ENCODE measurements at places on chromosomes 13 and 19.

- no peak for DNase-seq
These were observed 141.0 kb downstream of the AKAP11 start for GRCh38 chr13:42412812-42413483.

DNA sequence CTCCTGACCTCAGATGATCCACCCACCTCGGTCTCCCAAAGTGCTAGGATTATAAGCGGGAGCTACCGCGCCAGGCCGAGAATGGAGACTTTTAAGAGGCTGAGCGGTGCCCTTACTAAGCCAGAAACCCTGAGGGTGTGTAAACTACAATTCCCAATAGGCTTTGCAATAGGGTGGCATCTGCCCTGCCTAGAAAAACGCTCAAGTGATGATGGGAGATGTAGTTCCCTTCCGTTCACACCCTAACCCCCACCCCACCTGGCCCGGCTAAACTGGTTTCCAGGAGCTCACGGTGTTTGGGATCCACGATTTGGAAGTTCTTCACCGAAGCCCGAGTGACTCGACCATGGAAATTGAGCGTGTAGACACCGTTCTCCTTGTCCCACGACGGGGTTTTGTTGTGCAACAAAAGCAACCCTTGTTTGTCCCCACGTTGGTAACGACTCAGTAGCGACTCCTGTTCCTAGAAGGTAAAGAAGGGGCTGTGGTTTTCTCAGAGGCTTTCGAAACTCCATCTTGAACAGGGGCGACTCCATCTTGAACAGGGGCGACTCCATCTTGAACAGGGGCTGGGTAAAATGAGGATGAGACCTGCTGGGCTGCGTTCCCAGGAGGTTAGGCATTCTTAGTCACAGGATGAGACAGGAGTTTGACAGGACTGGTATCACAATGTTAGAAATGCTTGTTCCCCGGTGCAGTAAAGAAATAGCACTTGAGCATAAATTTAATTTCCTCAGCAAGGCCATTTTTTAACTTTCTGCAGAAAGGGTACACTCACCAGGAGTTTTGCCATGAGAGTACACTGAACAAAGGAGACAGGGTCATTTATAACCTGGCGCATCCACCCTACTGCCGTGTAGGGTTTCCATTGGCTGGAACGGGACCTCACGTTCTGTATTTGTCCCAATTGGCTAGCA, 9.8 kb downstream of the PPP1R15A start:
- DNase-seq: peak; percentile 81

DNA sequence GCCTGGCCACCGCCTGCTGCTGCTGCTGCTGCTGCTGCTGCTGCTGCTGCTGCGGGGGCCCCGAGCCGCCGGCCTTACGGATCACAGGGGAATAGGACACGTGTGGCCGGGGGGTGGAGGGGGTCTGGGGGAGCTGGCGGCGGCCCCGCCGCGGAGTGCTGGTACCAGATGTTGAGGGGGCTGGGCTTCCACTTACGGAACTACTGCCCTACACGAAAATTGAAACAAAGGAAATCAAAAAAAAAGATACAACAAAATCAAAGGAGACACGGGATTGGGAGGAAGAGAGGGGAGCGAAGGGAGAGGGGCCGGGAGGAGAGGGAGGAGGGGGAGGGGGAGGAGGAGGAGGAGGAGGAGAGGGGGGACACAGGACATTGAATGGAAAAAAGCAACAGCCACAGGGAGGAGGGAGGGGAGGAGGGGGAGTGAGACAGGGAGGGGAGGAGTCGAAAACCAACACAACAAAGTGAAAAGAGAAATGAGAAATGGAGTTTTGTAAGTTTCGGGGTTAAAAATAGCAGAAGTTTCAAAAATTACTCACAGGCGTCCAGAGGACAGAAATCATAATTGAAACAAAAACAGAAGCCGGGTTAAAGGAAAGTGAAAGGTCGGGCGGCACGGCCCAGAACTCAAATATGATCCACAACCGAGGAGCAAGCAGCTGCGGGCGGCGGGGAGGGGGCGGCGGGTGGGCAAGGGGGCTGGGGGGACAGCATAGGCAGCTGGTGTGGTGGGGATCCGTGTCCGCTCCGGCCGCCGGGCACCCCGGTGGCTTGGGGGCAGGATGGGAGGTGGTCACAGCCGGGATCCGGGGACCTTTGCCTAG, 57.8 kb downstream of the IER2 start:
- peak; percentile 73 for DNase-seq

GRCh38 chr19:6073858-6074708, 36.2 kb downstream of the RFX2 start:
- DNase-seq: peak; percentile 3

DNA sequence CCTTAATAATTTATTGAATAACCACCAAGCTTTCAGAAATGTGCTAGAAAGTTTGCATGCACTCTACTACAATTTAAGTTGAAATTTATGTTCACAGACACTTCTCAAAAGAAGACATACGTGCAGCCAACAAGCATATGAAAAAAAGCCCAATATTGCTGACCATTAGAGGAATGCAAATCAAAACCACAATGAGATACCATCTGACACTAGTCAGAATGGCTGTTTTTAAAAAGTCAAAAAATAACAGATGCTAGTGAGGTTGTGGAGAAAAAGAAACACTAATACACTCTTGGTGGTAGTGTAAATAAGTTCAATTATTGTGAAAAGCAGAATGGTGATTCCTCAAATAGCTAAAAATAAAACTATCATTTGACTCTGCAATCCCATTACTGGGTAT, 308.8 kb upstream of the PCDH9 start:
- no peak for DNase-seq

DNA sequence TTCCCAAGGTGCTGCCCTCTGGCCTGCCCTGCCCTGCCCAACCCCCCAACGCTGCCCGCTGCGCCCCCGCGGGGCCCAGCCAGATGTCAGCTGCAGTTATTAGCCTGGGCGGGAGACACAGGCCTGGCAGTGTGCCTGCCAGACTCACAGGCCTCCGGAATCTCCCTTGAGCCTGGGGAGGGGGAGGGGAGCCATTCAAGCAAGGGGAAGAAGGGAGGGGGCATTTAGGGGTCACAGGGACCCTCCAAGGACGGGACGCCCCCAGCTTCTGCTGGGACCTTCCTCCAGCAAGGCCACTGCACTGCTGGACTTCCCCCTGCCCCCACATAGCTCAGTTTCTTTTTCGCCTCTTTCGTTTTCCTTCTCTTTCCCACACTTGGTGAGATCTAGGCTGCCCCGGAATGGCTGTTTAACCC, 2.6 kb upstream of the JUNB start:
- peak; percentile 88 for DNase-seq

DNA sequence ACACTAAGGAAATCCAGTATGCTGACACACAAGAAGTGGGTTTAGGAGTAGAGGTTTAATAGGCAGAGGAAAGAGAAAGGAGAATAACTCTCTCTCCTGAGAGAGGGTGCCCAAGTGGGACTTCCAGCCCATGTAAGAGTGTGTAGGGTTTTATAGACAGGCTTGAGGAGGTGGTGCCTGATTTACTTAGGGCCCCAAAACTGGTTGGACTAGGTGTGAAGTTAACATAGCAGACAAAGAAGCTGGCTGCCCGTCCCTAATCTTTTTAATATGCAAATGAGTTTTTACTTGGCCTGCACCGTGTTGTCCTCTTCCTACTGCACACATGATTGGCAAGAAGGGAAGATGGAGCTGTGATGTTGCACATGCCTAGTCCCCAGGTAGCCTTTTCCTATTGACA, 752.5 kb upstream of the SLITRK5 start:
- DNase-seq: no peak

- no peak for DNase-seq
These were observed 9.8 kb upstream of the CEACAM18 start for GRCh38 chr19:51468545-51468920.

DNA sequence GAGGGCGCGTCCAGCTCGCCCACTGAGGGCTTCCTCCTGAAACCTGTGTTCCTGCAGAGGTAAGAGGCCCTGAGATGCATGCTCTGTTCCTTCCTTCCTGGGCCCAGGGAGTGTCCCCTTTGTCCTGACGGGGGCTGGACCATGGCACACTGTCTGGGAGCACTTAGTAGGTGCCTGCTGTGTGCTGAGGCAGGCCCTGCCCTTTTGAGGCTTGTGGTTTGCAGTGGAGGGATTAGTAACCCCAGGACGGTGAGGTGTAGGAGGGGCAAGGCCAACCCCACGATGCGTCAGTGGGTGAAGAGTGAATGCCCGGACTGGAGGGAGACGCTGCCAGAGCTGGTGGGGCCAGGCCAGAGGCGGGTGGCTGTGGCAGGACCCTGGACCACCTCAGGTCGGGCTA, 11.2 kb upstream of the F2RL3 start:
- DNase-seq: no peak

- DNase-seq: no peak
These were observed 16.6 kb upstream of the SLC25A30 start for GRCh38 chr13:45434556-45435371.

GRCh38 chr19:11560404-11561051, 1.5 kb upstream of the ELOF1 start:
- DNase-seq: peak; percentile 88

- no peak for DNase-seq
These were observed 5.2 kb upstream of the ZNF536 start for GRCh38 chr19:30367006-30367405.

DNA sequence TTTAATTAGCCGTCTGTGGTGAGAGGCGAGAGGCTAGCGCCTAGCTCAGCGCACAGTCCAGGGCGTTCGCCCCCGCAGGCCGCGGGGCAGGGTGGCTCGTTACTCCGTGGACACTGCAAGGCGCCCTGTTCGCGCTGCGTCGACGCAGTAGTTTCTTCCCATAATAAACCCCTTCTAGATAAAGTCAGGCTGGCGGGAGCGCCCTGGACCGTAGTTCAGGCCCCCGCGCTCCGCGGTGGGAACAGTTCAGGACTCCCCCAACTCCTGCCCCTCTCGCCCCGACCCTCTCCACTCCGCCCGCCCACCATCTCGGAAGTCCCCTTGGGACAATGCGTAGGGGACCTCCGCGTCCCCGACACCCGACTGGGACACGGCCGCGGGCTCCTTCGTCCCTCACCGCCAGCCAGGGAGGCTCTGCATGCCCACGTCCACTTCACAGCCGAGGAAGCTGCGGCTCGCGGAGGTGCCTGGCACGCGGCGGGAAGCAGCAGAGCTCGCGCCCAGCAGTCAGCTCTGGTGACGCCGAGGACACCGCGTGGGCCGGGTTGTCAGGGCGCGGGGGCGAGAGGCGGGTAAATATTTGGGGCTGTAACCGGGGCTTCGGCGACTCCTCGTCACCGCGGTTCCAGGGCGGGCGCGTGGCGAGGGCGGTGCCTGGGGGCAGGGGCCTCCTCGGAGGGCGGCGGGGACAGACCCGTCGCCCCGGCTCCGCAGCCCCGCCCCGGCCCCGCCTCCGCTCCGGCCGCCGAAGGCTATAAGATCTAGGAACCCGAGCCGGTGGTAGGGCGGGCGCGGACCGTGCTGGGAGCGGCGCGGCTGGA, at the start of gene RGCC:
RGCC (plus strand) TSS at position 783 of the 821 bp plus-strand sequence. CDS start 158 bp downstream, outside the sequence.
- peak; percentile 95 for DNase-seq

DNA sequence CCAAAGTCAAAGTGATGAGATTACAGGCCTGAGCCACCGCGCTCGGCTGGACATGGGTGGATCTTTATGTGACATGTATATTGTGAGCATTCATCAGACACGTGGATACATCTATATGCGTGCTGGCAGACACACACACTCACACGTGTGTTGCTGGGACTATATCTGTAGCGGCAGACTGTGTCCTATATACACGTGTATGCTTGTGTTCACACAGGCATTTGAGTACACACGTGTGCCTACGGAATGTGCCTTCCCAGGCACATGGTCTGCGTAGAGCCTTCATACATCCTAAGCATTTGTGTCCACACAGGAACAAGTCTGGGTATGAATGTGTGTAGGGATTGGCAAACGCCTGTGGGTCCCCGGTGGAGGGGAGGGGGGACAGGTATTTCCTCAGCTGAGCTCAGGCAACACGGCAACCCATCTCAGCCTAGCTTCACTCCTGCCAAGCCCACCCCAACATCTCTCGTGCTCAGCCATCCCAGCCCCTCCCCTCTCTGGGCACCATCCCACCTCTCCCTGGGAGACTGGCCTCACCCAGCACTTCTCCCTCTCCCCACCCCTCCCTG, 2.6 kb downstream of the UNC13A start:
- peak; percentile 67 for DNase-seq

DNA sequence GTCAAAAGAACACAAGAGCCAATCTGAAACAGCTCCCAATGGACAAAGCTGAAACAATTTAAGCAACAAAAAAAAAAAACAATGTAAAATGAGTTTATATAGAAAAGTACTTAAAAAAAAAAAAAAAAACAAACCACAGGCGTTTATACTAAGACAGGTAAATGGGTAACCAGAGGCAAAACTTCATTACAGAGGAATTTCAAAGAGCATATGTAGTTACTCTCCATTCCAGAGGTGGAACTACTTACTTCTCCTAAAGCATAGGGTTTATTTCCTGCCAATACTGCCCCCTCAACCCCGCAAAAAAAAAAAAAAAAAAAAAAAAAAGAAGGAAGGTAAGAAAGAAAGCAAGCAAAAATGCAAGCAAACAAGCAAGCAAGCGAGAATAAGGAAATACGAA, 132.9 kb downstream of the LIG4 start:
- DNase-seq: no peak

DNA sequence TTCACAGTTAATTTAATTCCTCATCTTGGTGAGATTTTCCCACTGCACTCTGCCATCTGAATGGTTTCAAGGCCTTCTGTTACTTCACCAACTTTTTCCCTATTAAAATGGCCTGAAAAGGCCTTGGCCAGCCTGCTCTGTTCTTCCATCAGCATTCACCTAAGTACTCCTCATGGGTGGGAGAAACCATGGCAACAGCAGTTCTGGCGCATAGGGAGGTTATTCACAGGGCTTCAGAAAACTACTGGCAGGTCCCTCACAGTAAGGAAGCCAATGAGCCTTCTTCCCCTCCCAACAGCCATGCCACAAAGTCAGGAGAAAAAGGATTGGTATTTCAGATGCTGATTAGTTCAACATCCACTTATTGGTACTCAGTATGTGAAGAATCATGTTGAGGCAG, 17.2 kb upstream of the GJB2 start:
- no peak for DNase-seq

DNA sequence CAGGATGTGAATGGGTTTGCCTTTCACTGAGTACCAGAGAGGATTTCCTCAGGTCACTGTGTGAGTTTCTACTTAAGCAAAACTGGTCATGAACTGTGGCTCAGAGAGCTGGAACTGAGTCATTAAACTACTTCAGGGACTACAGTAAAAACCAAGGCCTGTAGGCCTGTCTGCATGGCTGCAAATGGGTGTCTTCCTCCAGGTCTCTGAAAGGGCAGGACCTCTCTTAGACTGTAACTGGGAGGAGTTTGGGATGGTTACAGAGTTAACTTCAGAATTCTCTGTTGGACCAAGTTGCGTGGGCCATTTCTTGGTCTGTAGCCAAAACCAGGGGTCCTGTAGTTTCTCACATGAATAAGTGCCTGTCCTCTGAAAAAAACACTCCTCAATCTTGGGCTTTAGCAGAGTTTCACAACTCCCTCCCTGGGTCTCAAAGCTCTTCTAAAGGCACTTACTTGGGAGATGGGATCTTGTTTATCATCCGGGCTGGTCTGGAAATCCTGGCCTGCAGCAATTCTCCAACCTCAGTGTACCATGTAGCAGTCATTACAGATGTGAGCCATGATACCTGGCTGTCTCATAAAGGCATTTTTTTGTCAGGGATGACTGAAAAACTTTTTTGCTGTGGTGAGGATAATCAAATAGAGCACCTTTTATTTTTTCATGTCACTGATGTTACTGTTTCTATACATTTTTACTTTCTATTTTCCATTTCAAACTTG, 19.7 kb downstream of the ZNF714 start:
- no peak for DNase-seq
